Hematopoietic multipotent progenitor cell treated with erythropoietin and hydrocortisone succinate and interleukin-3 and kit ligand, for 17 days (in vitro differentiated cells): ENCODE measurements at places on chromosomes 2 and 18.

DNA sequence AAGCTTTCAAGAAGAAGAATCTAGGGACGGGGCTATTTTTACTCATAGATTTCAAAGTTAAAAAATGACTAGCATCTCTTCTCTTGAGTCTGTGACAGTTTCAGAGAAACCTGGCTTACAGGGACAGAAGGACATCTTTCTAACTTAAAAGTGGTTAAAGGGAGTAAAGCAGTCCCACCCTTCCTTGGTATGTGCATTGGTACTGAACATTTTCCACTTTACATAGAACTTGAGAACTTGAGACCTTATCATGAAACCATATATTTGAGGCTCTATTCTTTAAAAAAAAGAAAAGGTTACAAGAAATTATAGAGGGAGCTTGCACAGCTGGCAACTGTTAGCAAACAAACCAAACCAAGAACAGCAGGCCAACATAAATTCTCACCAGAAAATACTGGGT is 73.4 kb upstream of the GAREM1 start:
- DNase-seq, result no peak

DNA sequence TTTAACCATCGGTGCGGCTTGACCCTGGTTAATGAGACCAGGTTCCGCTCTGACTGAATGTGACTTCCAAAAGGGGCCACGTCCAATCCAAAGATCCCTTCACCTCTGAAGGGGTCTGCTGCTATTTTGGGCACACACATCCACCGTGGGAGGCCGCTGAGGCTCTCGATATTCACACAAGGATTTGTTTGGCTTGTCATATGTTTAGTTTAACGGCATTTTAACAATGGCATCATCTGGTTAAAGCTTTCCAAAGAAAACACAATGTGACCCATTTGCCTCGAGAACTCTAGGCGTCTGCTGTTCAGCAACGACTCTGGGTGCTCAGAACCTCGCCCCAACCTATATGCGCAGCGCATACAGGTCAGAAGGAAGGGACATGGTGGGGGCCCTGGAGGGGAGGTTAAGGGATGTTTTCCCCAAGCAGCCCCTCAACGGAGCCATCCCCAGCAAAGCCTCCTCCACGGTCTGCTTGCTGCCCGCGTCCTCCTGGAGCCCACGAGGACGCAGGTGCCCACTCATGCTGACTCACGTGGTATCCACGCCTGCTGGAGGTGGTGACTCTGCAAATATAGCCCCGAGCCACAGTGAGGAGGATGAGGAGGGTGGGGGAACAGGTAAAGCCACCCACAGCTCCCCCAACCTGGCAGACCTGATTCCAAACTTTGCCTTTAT is 260.3 kb downstream of the HDAC4 start:
- DNase-seq, result peak; percentile 35

GRCh38 chr2:86302320-86302719 is 35.1 kb downstream of the REEP1 start:
- DNase-seq, result no peak

DNA sequence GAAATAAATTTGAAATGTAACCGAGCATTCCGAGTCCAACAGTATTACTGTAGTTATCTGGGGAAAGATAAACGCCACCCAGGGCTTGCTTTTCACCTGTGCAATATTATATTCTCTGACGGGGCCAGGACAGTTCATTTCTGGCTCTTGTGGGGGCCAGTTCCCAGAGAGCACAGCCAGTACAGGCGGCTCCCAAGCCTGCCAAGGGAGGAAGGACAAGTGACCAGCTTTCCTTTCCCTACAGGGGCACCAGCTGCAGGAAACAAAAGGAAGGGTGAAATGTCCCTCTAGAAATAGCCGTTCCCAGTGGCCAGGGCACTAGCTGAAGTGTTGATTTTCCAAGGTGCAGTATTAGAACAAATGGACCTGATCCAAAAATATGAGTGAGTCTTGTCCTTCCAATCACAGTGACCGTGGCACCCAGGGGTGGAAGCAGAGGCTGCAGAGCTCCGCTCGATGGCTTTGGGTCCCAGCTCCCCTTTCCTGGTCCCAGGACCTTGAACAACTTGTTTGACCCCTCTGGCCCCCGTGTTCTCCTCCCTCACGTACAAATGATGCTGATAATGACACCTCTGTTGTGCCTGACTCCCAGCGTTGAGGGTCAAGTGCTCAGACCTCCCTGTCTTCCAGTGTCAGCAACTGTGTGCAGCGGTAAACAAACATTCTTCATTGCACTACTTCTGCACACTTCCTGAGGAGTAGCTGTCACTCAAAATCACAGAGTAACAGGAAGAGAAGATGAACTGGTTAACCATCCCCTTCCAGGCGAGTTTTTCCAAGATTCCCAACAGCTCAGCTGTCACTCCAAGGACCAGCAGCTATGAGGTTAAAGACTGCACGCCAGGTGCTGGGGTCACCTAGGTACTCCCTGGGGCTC is 40.9 kb downstream of the GYPC start:
- no peak for DNase-seq

DNA sequence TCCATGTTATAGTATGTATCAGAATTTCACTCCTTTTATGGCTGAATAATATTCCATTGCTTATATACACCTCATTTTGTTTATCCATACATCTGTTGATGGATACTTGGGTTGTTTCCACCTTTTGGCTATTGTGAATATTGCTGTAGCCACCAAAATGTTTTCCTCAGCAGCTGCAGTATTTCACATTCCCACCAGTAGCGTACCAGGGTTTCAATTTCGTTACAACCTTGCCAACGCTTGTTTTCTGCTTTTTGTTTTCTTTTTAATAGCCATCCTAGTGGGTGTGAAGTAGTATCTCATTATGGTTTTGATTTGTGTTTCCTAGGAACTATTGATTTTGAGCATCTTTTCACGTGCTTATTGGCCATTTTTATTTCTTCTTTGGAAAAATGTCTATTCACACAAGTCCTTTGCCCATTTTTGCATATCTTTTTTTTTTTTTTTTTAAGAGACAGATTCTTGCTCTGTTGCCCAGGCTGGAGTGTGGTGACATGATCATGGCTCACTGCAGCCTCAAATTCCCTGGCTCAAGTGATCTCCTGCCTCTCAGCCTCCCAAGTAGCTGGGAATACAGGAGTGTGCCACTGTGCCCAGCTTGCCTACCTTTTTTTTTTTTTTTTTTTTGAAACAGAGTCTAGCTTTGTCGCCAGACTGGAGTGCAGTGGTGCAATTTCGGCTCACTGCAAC is 14.2 kb downstream of the UBXN2A start:
- no peak for DNase-seq

DNA sequence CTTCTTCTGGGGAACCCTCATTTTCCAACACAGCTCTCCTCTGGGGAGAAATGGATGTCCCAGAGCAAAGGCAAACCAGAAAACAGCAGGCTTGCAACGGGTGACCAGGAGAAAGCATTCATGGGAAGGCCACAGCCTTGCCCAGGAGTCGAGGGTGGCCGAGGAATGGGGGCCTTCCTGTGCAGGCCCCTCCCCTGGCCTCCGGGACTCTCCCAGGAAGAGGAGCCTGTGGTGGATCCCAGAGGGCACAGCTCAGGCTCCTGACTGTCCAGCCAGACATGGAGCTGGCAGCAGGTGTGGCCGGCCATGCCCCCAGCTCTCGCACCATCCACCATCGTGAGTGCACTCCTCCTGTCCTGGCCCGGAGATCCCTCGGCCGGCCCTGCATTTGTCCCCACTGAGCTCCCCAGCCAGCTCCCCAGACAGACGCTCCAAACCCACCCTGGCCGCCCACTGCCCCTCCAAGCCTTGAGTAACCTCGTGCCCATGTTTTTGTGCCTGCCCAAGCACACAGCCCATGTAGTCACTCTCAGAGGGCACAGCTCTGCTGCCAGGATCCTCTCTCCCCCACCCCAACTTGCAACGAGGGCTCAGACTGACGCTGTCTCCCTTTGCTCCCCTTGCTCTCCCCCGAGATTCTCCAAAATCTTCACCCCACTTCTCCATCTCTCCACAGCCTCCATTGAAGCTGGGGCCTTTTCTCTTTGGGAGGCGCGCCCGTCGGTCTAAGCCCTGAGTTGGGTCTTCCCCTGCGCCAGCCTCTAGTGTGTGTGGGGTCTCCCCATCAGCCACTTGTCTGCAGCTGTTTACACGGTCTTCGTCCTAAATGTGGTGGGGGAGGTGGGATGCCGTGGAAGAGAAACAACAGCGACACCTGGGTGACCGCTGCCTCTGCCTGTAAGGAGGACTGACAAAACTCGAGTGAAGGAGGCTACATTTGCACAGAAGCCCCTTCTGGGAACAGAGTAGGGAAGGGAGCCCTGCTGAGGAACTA is 9.8 kb downstream of the PRLH start:
- DNase-seq, result no peak

GRCh38 chr2:113818382-113818951 is 62.0 kb upstream of the SLC35F5 start:
- DNase-seq, result no peak

- DNase-seq, result no peak
Observed at GRCh38 chr18:49742316-49743116, 70.8 kb downstream of the ACAA2 start.

DNA sequence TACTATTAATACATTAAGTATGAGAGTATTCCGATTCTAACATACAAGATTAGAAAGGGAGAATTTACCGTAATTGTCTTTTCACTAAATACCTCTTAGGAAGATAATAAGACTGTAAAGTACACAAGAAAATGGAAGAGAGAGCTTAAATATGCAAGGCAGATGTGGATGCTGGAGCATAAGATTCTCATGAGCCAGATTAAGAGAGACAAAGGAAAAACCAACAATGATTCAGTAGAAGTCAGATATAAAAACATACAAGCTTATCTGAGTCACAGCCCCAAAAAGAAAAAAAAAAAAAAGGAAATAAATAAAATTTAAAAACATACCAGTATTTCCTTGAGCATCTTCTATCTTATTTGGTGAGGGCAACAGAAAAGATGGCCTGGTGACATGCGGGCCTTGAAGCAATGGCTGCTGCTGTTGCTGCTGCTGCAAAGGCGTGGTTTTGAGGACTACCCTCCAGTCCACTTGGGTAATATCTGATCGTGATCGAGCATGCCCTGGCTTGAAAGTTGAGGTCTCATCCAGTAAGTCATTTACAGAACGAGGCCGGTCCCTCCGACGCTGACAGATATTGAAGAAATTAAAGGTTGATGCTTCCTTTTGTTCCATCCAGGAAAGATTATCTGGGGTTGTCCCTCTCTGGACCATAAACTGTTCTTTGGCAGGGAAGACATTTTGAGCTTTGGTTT is 24.5 kb downstream of the PLEKHM3 start:
- no peak for DNase-seq

DNA sequence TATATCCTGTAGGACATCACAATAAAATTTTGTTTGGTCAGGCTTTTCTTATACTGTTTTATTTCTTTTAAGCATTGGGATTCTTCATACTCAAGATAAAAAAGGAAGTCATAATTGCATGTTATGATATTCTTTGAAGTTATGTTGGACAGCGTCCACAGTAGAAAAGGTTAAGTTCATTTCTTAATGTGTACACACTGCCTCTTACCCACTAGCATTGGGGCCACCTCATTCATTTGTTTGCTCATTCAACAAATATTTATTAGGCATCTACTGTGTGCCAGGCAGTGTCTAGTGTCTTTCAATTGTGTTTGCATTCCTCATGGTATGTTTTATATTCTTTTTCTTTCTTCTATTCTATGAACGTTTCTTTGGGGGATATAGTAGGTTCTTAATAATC is 70.2 kb downstream of the PTPRM start:
- DNase-seq, result no peak

- DNase-seq, result peak; percentile 80
Observed at GRCh38 chr18:12315490-12315889, 7.4 kb downstream of the TUBB6 start.

DNA sequence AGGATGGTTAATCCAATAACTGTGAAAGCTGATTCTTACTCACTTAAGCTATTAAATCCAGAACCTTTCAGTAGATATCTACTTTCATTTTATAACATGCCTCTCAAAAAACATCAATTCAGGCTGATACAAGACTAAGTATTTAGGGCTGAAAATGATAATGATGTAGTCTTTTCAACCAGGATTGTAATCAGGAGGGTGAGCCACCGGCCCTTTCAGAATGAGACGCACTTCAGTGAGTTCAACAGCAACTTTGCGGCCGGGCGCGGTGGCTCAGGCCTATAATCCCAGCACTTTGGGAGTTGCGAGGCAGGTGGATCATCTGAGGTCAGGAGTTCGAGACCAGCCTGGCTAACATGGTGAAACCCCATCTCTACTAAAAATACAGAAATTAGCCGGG is 30.4 kb downstream of the RBMS1 start:
- no peak for DNase-seq

GRCh38 chr2:186426153-186427016 is 59.7 kb upstream of the ZC3H15 start:
- no peak for DNase-seq

DNA sequence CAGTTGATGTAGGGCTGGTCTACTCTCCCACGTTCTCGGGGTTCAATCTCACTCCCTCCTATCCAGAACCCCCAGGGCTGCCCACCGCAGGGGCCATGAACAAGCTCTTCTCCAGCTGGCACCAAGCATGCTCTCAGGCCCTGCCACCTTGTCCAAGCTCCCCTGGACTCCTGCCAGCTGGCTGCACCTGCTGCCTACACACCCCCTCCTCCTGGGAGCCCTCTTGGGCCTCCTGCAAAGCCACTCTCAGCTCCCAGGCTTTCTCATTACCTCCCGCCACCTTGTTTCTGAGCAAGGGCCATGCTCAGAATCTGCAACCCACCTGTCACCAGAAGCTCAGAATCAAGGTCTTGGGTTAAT is 56.0 kb downstream of the HDAC4 start:
- no peak for DNase-seq

DNA sequence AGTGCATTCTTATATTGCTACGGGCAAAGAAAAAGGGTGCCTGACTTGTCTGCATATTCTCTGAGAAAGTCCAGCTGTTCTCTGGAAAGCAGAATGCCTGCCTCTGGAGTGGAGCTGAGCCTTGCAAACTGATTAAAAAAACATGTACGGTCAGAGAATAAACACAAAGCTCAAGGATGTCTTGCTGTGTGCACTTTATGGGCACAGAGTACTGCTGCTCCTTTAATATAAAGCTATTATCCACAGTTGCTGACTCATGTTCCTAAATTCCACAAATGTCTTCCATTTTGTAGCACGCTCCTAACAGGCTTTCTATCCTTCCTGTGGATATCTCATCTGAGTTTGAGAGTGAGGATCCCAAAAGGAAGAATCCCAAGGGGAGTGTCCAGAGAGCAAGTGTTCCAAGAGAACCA is 229.0 kb downstream of the MREG start:
- DNase-seq, result no peak

DNA sequence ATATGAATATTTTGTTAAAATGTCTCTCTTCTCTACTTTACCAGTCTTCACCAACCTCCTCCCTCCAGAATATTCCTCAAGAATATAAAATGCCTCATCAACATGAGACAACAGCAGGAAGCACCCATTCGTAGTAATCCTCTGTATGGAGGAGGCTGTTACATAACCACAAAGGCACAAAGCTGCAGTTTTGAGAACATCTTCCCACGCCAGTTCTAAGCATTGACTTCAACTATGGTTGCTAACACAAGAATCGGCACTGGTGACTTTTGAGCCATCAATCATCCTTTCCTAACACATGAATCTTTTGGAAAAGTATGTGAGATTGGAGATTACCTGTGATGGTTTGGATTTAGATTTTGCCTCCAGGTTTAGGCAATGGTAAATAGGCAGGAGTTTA is 54.9 kb upstream of the CYP1B1 start:
- DNase-seq, result no peak

DNA sequence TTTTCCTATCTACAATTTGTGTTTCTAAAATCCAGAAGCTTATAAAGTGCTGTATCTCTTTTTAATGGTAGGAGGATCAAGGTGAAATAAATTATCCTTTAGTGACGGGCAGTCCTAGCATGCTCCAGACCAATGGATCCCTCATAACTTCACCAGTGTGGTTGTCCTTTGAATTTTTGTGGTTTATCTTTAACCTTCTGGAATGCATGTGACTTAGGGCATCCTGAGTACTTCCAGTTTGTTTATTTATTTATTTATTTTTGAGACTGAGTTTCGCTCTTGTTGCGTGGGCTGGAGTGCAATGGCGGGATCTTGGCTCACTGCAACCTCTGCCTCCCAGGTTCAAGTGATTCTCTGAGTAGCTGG is 40.4 kb downstream of the NUP35 start:
- no peak for DNase-seq
